ENCODE measurements at places on chromosomes 7 and 10.

GRCh38 chr10:110305767-110306451 is 1.2 kb upstream of the SMNDC1 start:
- no peak for DNase-seq

DNA sequence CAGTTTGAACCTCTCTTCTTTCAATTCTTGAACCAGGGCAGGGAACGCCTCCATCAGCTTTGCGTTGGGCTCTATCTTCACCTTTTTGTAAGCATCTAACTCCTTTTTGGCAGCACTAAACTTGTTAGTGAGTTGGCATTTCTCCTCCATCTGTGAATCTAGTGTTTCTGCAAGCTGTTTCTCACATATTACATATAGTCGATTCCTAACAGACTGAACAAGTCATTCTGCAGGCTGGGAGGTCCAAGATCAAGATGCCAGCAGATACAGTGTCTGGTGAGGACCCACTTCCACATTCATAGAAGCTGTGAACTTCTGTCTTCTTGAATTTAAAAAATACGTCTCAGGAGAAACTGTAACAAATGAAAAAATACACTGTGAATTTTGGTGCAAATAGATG is 539.7 kb downstream of the ANKRD7 start:
- no peak for DNase-seq

DNA sequence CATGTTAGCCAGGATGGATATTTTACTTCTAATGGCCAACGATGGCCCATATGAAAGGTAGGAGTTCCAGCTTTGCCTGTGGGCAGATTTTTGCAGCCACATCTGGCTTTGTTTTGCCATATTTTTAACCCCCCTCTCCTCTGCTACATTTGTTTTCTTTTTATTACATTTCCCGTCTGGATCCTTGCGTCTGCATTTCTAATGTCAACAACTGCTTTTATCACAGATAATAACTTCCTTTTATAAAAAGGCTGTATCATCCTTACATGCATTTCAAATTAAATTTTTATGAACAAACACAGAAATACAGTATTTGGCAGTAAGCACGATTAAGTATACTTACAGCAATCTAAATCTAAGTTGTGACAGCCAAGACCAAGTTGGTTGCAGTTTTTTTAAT is 156.0 kb downstream of the BAMBI start:
- DNase-seq: no peak

DNA sequence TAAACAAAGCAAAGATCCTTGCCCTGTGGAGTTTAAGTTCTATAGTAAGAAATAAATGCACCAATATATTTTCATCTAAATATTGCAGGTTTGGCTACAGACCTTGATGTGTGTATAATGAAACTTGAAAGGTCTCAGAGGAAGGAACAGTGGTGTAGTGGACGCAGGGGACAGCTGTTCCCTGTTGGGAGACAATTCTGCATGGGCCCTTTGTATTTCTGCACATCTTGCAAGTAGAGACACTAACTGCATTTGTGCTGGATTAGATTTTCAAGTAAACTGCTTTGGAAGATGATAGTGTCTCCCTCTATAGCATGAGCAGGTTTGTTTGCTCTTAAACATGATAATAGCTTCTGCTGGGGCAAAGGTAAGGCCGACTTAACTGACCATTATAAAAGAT is 57.5 kb upstream of the FAM133B start:
- no peak for DNase-seq

GRCh38 chr10:131195558-131196159 is 115.9 kb downstream of the TCERG1L start:
- peak; percentile 71 for DNase-seq

DNA sequence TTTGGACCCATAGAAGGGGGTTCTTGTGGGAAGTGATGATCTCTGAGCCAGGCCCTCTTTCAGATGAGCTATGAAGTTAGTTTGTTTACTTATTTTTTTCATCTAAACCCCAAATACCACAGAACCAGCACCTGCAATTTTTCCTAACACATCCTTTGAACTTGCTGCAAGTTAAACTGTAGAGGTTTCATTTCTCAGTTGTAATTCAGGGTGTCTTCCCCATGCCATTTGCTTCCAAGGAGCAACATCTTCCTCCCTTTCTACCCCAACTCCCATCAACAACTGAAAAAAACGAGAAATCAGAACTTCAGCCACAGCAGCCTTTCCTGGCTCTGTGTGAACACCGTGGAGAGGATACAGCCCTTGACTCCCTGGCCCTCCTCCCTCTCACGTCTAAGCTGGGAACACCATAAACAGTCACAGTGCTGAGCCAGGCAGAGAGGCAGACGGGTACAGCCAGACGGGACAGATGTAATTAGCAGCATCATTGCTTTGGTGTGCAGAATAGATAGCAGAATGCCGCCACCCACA is 63.6 kb downstream of the RGS10 start:
- no peak for DNase-seq

DNA sequence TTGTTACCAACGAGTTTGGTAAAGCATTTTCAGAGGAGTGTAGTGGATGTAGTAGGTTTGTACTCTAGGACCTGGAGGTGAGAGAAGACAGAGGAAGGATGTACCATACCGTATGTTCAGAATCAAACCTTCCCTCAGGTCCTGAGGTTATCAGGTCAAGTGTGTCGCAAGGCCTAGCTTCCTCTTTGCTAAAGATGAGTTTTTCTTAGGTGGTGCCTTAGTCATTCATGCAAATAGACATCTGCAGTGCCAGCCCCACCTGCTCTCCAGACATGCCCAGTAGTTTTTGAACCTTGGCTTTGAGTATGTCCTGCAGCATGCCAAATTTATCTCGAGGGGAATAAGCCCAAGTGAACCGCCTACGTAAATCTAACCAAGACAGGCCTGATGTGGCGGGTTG is 71.3 kb downstream of the HDAC9 start:
- no peak for DNase-seq

DNA sequence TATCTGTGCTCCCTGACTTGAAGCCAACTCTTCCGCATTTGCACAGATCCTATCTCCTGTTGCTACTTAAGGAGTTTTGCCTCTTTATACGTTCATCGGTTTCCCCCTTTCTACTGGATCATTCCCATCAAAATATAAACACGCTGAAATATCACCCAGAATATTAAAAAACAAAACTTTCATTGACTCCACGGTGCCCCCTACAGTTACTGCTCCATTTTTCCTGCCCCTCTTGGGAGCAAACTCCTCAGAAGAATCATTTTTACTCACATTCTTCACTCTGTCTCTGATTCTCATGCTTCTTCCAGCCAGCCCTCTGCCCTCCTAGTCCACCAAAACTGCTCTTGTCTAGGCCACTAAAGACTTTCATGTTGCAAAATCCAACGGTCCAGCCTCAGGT is 66.4 kb downstream of the MYOF start:
- no peak for DNase-seq

DNA sequence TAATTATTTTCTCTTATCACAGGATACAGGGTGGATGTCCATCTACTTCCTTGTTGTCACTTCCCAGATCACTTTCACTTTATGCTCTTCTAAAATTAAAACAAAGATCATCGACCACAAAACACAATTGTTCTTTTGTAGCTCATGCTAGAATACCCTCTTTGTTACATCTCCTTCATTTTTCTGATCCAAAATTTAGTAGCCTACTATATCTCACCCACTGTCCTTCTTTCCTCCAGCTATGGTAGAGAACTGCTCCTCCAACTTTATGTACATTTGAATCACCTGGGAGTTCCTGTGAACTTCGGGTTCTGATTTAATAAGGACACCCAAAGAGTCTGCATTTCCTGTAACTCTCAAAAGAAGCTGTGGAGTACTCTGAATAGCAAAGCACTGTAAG is 1.2 kb upstream of the AHR start:
- DNase-seq: no peak

DNA sequence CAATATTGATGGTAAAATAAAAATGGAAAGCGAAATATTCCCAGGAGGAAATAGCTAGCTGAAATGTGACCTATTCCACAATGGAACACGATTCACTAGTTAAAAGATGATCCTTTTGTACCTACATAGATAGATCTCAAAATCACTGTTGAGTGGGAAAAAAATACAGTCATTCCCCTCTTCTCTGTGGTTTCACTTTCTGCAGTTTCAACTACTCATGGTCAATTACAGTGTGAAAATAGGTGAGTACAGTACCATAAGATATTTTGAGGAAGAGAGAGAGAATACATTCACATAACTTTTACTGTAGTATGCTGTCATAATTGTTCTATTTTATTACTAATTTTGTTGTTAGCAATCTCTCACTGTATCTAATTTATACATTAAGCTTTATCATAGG is 56.0 kb upstream of the COL13A1 start:
- DNase-seq: no peak

GRCh38 chr7:130954918-130955564 is 221.0 kb upstream of the KLF14 start:
- no peak for DNase-seq

- DNase-seq: no peak
Measured at GRCh38 chr7:159051916-159052315, 92.8 kb downstream of the VIPR2 start.

- DNase-seq: no peak
Measured at GRCh38 chr10:29204070-29204800, 84.6 kb upstream of the LYZL1 start.

Data from suprapubic skin (tissue), 4 donors.